ENCODE measurements at places on chromosomes 2 and 18.

- no peak for DNase-seq
These were observed 53.7 kb upstream of the ST8SIA5 start for GRCh38 chr18:46810481-46811000.

DNA sequence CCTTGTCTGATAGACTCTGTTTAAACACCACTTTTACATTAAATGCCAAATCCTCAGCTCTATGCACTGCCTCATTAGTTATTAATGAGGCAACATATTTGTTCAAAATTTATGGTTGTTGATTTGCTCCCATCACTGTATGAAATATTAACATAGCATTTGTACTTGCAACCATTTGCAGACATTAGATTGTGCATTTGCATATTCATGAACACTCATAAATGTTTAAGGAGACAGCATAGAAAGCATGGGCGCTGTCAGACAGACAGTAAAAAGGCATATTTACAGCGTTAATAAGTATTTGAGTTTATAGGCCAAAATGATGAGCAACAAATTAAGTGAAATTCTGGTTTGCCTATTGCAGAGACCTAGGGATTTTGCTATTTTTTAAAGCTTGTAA, 502.3 kb downstream of the TXNL1 start:
- DNase-seq: no peak

- no peak for DNase-seq
These were observed 329.0 kb upstream of the LRATD1 start for GRCh38 chr2:14303366-14304115.

DNA sequence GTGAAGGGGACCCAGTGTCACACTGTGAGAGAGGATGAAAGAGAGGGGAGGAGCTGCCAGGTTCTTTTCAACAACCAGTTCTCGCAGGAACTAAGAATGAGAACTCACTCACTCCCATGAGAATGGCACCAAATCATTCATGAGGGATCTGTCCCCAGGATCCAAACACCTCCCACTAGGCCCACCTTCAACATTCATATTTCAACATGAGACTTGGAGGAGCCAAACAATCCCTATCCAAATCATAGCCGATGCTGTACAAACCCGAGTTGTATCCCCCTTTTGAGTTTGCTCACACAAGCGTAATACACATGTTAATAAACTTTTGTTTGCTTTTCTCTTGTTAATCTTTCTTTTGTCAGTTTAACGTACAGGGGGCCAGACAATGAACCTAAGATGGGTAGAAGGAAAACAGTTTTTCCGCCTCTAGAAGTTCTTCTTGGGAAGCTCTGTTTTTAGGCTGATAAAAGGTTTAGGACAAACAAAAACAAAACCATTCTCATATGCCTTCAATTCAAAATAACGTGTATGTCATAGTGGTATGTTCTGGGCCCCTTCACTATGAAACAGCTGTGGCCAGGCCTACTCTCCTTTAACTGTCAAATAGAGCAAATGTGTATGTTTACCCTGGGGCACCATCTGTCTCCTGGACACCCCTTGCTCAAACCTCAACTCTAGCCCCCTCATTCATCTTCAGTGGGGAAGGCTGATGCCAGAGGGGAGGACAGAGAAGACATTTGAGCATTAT, 9.1 kb upstream of the TMEM37 start:
- no peak for DNase-seq

DNA sequence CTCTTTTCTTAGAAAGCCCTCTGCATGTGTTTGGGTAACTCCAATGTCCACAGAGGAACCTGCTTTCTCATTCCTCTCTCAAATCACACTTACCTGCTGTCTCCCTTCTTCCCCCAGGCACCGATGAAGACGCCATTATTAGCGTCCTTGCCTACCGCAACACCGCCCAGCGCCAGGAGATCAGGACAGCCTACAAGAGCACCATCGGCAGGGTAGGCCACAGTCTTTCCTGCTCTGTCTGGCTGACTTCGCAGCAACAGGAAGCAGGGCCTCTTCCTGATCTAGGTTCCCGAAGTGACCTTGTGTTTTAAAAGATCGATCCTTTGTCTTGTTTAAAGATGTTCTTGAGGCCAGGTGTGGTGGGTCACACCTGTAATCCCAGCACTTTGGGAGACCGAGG, 25.0 kb upstream of the GMCL1 start:
- no peak for DNase-seq

DNA sequence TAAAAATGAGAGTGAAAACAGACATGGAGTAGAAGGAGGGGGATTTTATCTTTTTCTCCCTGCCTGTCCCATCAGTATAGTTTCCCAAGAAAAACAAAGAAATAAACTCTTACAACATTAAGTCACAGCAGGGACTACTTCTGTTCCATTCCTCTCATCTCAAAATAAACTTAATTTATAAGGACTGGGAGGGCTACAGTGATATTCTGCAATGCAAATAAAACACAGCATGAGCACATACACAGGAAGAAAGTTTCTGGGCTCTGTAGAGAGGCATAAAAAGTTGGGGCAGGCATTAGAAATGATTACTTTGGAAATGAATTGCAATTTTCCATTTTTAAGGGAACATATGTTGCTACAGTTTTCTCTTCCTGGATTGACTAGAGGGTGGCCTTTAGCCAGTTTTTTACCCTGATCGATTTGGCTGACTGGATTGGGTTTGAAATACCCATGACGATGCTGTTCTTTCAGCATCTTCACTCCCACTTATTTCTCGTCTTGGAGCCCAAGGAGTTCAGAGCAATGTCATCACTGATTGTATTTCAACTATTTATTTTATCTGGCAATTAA, 157.1 kb downstream of the ACTR3 start:
- DNase-seq: no peak

DNA sequence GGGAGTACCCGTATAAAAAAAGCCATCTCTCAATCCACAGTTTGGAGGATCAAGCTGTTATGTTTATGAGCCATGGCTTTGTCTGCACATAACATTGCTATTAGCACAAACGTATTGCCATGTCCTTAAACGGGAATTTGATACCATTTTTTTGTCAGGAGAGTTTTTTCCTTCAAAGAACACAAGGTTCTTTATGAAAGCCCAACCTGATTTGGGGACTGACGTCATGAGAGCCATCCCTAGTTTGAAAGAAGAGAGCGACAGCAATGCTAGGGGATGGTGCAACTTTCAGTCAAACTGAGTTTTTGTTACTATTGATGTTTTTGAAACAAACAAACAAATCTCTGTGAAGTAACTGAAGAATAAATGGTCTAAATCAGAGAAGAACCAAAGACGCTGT, 376.6 kb downstream of the EIPR1 start:
- DNase-seq: no peak

- DNase-seq: no peak
These were observed 1233.2 kb upstream of the ZEB2 start for GRCh38 chr2:145753041-145753608.

- DNase-seq: peak; percentile 66
These were observed 95.6 kb downstream of the LAMA3 start for GRCh38 chr18:23784832-23785245.

GRCh38 chr18:61972389-61973264, 79.8 kb upstream of the RNF152 start:
- no peak for DNase-seq

GRCh38 chr18:10234912-10235660, 219.3 kb upstream of the APCDD1 start:
- peak; percentile 68 for DNase-seq

GRCh38 chr2:34808426-34808825, 1209.3 kb upstream of the FAM98A start:
- no peak for DNase-seq
